ENCODE measurements at places on chromosomes 1 and 21. TPM values are rescaled to one million over a fixed set of nuclear protein-coding genes. Genes with fewer than 3 reads are reported as not detected.

The TTC22 gene
- total RNA-seq: 0.17 TPM

The ZFP69 gene
- 1.7 TPM for total RNA-seq

The ZNF691 gene
- 5.5 TPM for total RNA-seq

The CLCA2 gene
- not detected for total RNA-seq

The THEM4 gene
- 18.8 TPM for total RNA-seq

The DHRS3 gene
- total RNA-seq: 97.0 TPM

The RAB3B gene
- total RNA-seq: not detected

The CELF3 gene
- total RNA-seq: 0.19 TPM

The KAZN gene
- total RNA-seq: 13.0 TPM

DNA sequence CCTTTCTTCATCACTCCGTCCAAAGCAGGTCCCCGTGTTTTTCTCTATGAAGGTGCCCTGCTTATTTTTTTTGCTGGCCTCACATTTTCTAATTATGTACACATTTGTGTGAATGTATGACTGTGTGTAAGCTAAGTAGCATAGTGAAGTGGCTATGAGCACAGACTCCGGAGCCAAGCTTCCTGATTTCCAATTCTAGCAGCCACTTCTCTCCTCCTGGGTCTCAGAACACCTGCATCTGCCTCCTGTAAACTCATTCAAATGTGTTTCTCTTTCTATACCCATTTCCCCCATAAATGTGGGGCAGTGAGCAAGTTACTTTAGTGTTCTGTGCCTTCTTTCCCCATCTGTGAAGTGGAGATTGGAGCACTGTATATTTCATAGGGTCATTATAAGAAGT, 2.1 kb downstream of the SLAMF6 start:
- no peak for DNase-seq

DNA sequence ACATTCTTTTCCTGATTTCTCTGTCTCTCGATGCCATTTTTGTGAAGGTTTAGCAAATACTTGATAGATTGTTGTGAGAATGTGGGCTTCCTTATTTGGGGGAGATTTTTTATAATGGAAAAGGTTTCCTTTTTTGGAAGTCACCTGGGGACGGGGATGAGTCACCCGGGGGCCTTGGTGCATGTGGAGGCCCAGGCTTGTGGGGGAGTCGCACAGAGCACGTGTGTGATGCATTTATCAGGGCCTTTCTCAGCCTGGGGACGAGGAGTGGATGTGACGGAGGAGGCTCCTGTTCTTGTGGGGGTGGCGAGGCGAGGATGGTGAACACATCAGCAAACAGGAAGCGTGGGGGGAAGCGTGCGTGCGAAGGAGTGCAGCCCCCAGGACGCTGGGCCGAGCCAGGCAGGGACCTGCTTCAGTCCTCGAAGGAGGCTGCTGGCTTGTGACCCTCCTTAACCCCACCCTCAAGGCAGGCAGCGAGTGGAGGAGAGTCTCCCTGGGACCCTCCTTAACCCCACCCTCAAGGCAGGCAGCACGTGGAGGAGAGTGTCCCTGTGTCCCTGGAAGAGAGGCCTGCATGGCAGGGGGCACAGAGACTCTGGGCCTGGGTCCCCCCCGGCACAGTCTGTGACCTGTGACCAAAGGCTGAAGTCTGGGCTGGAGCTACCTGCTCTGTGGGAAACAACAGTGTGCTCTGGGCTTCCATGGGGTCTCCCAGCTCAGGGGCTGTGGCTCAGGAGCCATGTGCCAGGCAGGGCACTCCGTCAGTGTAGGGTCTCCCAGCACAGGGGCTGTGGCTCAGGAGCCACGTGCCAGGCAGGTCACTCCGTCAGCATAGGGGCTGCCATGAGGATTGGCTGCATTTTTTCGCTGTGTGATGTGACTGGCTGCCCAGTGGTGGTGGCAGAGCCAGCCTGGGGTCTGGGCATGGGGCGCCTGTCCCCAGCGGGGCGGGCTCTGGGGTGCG, 57.2 kb downstream of the AGPAT3 start:
- peak; percentile 53 for DNase-seq

- DNase-seq: no peak
Observed at GRCh38 chr1:64550946-64551605, 81.1 kb downstream of the CACHD1 start.

- DNase-seq: peak; percentile 72
Observed at GRCh38 chr1:21217812-21218596, 41.3 kb upstream of the EIF4G3 start.

- DNase-seq: no peak
Observed at GRCh38 chr1:67459068-67459467, 28.9 kb upstream of the SERBP1 start.

- no peak for DNase-seq
Observed at GRCh38 chr1:12544992-12545391, 73.0 kb downstream of the DHRS3 start.

GRCh38 chr21:44984792-44985440, 45.1 kb downstream of the SLX9 start:
- peak; percentile 54 for DNase-seq

GRCh38 chr1:178408871-178409270, 87.9 kb downstream of the CLEC20A start:
- DNase-seq: no peak

- DNase-seq: no peak
Observed at GRCh38 chr21:41582298-41582840, 74.4 kb upstream of the TMPRSS2 start.

DNA sequence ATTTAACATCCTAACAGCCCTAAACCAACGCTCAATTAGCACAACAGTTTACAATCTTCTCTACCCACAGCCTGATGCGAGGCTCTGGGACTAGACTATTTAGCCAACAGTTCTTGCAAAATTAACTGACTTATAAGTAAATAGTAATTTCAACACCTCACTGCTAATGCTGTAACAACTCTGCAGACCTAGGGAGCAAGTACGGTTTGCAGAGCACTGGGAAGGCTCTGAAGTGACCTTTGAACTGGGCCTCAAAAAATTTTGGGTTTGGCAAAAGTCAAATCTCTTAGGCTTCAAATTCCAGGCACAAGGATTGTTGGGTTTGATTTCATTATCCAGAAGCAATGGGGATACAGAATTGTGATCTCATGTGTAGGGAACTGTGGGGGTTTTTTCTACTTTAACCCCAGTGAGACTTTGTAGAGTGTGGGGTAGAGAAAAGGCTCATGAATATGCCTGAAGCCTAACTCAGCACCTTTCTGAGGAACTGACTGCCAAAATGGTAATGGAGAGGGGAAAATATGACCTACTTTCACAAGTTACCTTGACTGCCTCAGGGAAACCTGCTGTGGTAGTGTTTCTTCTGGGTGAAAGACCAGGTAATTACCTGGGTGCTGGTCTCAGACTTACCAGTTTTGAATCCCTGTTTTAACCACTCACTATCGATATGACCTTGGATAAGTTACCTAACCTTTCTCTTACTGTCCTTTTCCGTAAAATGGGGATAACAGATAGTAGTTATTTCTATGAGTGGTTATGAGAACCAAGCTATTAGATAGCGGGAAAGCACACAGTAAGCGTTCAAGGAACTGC, 889 bp upstream of the TXLNA start:
- no peak for DNase-seq

GRCh38 chr1:204870160-204870912, at the start of gene NFASC:
Gene NFASC, plus strand, starts transcription at chr1:204870862. Its CDS starts 73,454 bp downstream, at chr1:204944316.
- no peak for DNase-seq

DNA sequence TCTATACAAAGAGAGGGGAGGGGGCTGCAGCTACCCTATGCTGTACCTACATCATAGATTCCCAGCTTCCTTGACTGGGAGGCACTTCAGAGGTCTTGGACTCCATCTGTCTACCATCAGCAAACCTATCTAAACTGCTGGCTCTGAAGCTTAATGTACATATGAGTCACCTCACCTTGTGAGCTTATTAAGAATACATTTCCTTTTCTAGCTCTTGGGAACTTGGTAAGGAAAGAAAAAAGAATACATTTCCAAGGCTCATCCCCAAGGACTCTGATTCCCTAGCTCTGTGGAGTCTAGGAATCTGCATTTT, 50.0 kb upstream of the PRELP start:
- no peak for DNase-seq

DNA sequence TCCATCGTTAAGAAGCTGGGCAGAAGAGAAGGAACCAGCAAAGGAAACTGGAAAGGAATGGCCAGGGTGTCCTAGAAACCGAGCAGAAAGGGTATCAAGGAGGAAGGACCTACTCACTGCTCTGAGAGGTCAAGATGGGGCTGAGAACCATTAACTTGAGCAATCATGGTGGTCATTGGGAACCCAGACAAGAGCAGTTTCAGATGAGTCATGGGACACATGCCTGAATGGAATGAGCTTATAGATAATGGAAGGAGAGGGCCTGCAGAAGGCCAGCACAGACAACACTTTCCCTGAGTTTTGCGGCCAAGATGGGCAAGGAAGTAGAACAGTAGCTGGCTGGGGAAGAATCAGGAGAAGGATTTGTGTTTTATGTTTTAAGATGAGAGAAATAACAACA, 383.2 kb downstream of the KIF26B start:
- DNase-seq: no peak

DNA sequence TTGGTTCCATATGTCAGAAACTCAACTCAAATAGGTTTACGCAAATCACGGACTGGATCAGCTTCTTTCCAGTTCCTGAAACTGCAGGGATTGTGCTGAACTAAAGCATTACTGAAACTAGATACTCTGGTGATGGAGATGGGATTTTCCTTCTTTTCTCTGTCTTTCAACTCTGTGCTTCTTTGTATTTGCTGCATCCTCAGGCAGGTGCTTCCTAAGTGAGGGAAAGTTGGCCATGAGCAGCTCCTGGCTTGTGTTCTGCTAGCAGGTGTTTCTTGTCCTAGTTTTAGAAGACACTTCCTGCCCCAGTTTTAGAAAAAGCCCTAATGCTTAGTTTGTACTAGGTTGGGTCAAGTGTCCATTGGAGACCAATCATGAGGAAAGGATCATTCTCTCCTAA, 86.7 kb upstream of the USP24 start:
- DNase-seq: no peak

- no peak for DNase-seq
Observed at GRCh38 chr1:89166705-89167104, 9.1 kb downstream of the GBP7 start.

DNA sequence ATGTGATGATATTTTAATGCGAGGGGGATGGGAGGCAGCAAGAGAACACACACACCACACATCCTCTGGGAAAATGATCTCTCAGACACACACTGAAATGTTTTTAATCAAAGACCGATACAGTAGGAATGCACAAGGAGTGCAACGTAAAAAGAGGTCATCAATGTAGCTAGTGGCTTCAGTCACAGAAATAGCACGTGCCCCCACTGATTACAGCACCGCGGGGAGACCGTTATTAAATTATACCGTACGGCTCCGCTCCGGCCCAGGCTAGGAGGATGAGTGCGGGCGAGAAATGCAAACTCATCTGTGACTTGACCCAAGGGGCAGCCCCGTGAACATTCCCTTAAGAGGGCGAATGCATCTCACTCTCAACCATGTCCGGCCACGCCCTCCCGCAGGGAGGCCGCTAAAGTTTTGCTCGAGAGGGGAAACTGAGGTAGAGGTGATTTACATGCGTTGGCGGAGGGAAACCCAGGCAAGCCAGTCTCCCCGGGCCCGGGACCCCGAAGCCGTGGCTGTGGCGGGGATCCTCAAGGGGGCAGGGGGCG, 552 bp downstream of the UBR4 start:
- peak; percentile 39 for DNase-seq

GRCh38 chr1:177256153-177257075, 85.7 kb downstream of the BRINP2 start:
- DNase-seq: peak; percentile 74

DNA sequence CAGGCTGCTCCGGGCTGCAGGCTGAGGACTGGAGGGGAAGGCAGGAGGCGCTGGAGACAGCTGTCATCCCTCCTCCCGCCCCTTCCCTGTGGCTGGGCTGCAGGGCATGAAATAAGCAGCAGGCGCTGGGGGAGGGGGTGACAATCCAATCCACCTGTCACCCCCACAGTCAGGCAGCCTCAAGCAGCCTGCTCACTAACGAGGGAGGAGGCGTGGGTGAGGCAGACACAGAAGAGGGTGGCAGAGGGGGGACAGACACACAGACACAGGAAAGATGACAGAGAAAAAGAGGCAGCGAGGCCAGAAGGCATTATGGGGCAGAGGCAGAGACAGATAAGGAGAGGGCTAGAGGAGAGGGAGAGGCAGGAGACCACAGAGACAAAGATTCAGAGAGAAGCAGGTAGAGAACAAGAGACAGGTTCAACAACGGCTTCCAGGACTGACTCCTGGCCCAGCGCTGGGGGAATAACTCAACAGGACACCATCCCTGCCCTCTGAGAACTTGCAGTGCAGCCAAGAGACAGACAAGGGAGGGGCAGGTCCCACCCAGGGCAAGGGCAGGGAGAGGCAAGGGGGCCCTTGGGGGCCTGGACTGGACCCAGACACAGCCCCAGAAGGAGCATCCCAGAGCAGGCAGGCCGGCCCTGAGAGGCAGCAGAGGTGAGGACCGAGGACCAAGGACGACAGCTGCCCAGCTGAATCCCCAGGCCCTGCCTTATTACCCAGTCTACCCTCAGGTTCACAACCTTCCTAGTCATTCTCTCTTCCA, 11.2 kb downstream of the MEF2D start:
- peak; percentile 88 for DNase-seq

DNA sequence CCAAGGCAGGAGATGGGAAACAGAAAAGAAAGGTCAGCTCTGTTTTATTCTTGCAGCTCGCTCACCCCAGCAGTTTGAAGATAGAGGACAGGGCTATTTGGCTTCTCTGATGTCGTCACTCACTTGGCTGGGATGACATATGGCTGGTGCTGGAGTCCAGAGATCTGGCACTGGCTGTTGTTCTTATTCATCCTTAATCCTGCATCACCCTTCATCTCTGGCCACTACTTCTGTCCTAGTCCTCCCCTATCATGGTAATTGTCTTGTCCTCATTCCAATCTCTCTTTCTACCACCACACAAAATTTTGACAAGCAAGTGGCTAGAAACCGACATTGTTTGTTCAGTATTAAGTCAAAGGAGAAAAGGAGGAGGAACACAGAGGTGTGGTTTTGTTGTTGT, 103.8 kb upstream of the PDE4B start:
- DNase-seq: peak; percentile 22

DNA sequence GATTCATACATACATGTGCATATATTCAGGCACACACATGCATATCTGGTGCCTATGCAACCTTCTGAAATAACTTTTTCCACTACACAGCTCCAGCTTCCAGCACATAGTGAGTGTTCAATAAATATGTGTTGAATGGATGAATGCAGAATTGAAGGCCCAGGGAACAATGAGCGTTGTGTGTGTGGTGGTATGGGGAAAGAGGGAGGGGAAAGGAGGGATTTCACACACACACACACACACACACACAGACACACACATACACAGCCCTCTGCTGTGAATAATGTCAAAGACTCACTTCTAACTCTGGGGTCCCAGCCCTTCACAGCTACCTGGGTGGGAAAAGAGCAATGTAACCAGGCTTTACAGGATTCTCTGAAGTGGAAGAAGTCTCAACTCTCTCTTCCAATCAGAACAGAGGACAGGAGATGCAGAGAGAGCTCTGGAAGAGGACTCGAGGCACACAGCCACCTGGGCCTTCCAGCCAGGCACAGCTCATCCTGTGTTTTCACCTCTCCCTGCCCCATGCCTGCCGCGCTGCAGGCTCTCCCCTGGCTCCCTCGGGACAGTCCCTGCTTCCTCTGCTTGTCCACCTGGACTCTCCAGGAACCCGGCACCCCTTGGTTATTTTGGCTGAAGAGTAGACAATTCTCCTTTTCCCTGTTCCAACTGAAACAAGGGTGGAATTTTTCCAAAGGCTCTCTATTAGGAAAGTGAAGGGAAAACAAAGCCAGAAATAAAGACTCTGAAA, 5.4 kb upstream of the IGSF8 start:
- DNase-seq: no peak
